ENCODE measurements at places on chromosomes 2 and 18. TPM values are rescaled to one million over a fixed set of nuclear protein-coding genes. Genes with fewer than 3 reads are reported as not detected.

- no peak for DNase-seq
- no peak overlapping the region for H3K4me3 ChIP-seq
- peaks cover 2% of the 10 kb centered on the region for H3K4me1 ChIP-seq
- peaks cover 6% of the 10 kb centered on the region for H3K27me3 ChIP-seq
Observed at GRCh38 chr2:25035537-25036220, 6.2 kb upstream of the EFR3B start.

DNA sequence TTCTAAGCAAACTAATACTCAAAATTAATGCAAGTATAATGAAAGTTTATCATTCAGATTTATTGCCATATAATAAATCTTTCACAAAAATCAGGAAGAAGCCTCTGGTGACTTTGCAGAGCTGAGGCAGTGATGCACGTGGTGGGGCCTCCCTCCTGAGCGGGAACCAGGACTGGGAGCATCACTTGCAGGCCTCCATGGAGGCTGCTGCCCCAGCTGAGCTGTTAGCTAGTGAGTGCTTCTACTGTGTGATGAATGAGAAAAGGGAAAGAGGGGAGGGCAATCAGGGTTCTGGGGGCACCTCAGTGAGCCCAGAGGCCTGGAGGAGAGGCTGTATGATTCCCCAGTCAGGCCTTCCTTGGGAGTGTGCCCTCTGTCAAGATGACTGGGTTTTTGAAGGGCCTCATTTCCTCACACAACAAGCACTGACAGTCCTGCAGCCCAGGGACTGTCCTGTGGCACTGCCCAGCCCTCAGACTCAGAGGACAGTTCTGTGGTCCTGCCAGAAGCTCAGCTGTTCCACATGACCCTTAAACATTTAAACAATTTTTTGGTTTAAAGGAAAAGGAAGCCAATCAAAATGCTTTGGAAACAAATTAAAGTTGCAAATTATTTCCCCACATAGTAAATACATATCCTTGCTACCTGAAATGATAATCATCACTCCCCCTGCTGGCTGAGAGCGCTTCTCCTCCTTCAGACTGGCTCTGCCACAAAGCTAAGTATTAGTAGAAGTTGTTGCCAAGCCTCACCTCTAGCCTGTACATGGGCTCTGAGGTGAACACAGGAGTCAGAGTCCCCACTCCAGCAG lies 90.9 kb upstream of the SMAD7 start:
- H3K36me3 ChIP-seq, result peaks cover 16% of the 10 kb centered on the region
- H3K4me3 ChIP-seq, result no peak overlapping the region
- peak overlapping the region; percentile 88 for H3K27ac ChIP-seq
- no peaks in the 10 kb centered on the region for H3K27me3 ChIP-seq
- no peak for DNase-seq

- no peaks in the 10 kb centered on the region for H3K36me3 ChIP-seq
- H3K4me1 ChIP-seq, result no peaks in the 10 kb centered on the region
- H3K27me3 ChIP-seq, result peaks cover 14% of the 10 kb centered on the region
- DNase-seq, result no peak
Observed at GRCh38 chr2:85237849-85238565, 89.8 kb downstream of the TGOLN2 start.

DNA sequence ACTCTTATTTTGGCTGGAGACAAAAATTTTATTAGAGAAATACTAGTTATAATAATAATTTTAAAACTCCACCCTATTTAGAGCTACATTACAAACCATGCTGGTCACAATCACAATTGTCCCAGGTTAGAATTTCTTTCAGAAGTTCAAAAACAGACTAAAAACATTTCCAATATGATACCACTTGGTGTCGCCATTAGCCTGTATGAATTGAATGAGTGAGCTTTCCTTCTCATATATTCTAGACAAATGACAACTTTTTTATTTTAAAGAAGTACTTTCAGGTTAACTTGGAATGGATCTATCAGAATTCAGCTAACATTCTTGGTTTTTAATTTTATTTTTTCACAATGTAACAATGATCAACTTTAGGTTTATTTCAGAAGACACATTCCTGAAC lies 48.0 kb downstream of the SERPINB8 start:
- no peaks in the 10 kb centered on the region for H3K36me3 ChIP-seq
- H3K4me1 ChIP-seq, result no peaks in the 10 kb centered on the region
- H3K27me3 ChIP-seq, result no peaks in the 10 kb centered on the region
- no peak for DNase-seq

- no peak overlapping the region for H3K4me3 ChIP-seq
- peaks cover 2% of the 10 kb centered on the region for H3K4me1 ChIP-seq
Observed at GRCh38 chr2:237464757-237465391, 22.2 kb upstream of the MLPH start.

GRCh38 chr2:27800856-27801255 lies 29.3 kb downstream of the MRPL33 start:
- H3K4me3 ChIP-seq, result no peak overlapping the region
- H3K27ac ChIP-seq, result no peak overlapping the region
- no peak for DNase-seq
- H3K27me3 ChIP-seq, result no peaks in the 10 kb centered on the region
- no peaks in the 10 kb centered on the region for H3K4me1 ChIP-seq

DNA sequence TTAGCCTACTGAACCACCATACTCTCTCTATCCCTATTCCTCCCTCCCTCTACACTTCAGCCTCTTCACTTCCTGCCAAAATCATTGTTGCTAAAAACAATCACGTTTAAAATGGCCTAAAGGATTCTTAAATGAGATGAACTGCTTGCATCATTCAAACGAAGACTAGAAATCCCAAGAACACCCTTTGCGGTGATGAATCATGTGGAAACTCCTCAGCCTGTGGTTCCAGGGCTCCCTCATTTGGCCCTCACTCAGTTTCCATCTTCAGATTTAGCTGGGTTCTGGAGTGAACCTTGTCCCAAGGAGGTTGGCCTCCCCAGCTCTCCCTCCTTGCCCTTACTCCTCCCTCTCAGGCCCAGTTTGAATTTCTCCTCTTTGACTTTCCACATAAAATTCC lies 125.6 kb upstream of the CDC42EP3 start:
- DNase-seq, result no peak
- no peaks in the 10 kb centered on the region for H3K27me3 ChIP-seq
- H3K27ac ChIP-seq, result no peak overlapping the region

DNA sequence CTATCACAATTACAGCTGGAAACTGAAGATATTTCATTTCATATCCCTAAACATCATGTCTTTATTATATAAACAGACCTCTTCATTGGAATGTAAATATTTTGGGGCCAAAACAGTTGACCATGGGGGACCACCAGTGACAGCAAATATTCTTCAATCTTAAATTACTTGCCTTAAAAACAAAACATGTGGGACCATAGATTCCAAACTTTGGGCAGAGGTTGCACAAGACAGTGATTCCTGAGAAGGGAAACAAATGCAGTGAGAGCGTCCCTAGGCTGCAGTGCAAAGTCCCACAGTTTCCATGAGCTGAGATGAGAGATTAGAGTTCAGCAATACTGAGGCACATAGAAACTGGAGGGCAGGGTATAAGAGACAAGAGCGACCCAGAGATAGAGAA lies 818.9 kb downstream of the CBLN2 start:
- H3K36me3 ChIP-seq, result no peaks in the 10 kb centered on the region
- no peaks in the 10 kb centered on the region for H3K4me1 ChIP-seq
- H3K27me3 ChIP-seq, result no peaks in the 10 kb centered on the region
- no peak overlapping the region for H3K27ac ChIP-seq
- no peak overlapping the region for H3K4me3 ChIP-seq

- H3K36me3 ChIP-seq, result peaks cover 3% of the 10 kb centered on the region
- peak overlapping the region; percentile 66 for H3K4me3 ChIP-seq
- no peak for DNase-seq
- peaks cover 18% of the 10 kb centered on the region for H3K27me3 ChIP-seq
- no peak overlapping the region for H3K27ac ChIP-seq
Observed at GRCh38 chr2:24919506-24920097, 435 bp downstream of the ADCY3 start.

The POTEC gene
- not detected for total RNA-seq

The IL1RN gene
- 2.7 TPM for total RNA-seq

The SIX2 gene
- total RNA-seq, result 0.90 TPM

All from thymus (tissue), 14 donors.